ENCODE measurements at places on chromosomes 2 and 18.

- H3K4me1 ChIP-seq: no peaks in the 10 kb centered on the region
- H3K27ac ChIP-seq: no peak overlapping the region
- no peaks in the 10 kb centered on the region for H3K27me3 ChIP-seq
- no peak for DNase-seq
Observed at GRCh38 chr18:32420084-32420750, 50.5 kb downstream of the GAREM1 start.

- H3K27ac ChIP-seq: no peak overlapping the region
- no peaks in the 10 kb centered on the region for H3K27me3 ChIP-seq
- H3K4me1 ChIP-seq: no peaks in the 10 kb centered on the region
Observed at GRCh38 chr2:52260904-52261303, 1229.0 kb upstream of the NRXN1 start.

DNA sequence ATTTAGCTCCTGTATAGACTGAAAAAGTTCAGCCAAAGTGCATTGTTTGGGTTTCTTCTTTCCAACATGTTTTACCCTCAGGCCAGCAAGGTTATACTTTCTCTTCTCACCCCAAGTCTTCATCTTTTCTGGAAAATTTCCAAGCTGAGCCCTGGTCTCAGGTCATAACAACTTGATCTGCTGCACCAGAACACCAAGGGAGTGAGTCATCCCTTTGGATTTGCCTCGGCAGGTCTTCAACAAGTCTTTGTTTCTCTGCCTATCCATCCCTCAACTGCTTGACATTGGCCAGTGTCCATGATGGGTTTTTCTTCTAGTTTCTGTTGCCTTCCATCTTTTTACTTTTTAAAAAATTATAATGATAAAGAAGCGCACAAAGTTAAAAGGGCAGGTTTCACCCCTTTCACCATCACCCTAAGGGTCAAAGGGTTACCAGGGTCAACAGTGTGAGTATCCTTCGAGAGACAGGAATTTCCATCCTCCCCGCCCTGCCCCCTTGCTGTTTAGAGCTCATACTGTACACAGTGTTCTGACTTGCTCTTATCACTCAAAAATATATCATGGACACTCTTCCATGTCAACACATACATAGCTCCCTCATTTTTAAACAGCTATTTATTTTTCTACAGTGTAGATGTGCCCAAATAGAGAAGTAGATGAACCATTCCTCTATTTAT lies 5.7 kb upstream of the SPATS2L start:
- no peaks in the 10 kb centered on the region for H3K36me3 ChIP-seq
- no peak for DNase-seq
- peak overlapping the region; percentile 42 for H3K27ac ChIP-seq
- peaks cover 49% of the 10 kb centered on the region for H3K4me1 ChIP-seq
- no peak overlapping the region for H3K4me3 ChIP-seq

- no peak for DNase-seq
- H3K27me3 ChIP-seq: no peaks in the 10 kb centered on the region
- H3K27ac ChIP-seq: no peak overlapping the region
- no peak overlapping the region for H3K4me3 ChIP-seq
- no peaks in the 10 kb centered on the region for H3K4me1 ChIP-seq
- no peaks in the 10 kb centered on the region for H3K36me3 ChIP-seq
Observed at GRCh38 chr18:52325997-52326396, 14.0 kb upstream of the DCC start.

DNA sequence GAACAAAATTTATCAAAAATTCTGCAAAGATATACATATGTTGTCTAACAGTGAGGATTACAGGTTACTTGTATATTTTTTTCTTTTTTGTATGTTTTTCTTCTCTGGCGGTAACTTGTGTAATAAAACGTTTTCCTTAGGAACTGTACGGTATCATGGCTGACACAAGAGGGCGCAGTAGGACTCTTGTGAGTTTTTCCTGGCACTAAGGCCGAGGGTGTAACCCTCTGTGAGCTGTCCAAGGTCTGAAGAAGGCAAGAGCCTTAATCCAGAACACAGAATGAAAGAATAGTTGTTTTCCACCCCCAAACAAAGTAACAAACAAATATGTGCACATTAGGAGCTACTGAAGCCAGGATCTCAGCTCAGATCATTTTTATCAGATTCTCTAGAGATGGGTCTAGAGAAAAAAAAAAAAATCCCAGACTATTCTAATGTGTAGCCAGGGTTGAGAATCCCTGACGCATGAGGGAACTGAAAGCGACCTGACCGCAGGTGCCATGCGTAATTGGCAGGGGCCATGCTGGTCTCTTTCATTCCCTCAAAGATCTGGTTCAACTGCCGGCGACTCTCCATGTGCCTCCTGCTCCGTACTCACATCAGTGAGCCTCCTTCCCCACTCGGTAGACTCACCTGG lies 27.0 kb downstream of the TMEM200C start:
- no peaks in the 10 kb centered on the region for H3K36me3 ChIP-seq
- no peak overlapping the region for H3K4me3 ChIP-seq
- no peak overlapping the region for H3K27ac ChIP-seq
- peak; percentile 35 for DNase-seq
- no peaks in the 10 kb centered on the region for H3K27me3 ChIP-seq

DNA sequence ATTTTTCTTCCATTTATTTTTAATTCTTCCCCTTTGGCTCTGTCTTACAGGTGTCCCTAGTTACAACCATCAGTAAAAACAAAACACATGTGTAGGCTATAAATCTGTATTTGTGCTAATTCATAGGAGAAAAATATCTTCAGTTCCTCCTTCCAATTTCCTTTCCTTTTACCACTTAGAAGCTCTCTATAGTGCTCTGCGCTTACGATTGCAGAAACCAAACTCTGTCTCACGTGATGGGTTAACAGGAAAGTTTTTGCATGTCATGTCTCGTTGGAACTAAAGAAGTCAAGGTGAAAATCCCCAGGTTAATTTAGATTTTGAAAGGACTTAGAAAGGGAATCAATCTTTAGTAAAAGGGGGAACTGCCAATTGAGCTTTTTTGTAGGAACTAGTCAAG lies 1390.5 kb upstream of the ZEB2 start:
- no peak overlapping the region for H3K27ac ChIP-seq
- no peak overlapping the region for H3K4me3 ChIP-seq
- no peaks in the 10 kb centered on the region for H3K27me3 ChIP-seq
- DNase-seq: no peak
- no peaks in the 10 kb centered on the region for H3K36me3 ChIP-seq
- H3K4me1 ChIP-seq: no peaks in the 10 kb centered on the region
